ENCODE measurements at places on chromosomes 7 and 10. TPM values are rescaled to one million over a fixed set of nuclear protein-coding genes. Genes with fewer than 3 reads are reported as not detected.

GRCh38 chr10:61120805-61121204 is 176.8 kb upstream of the RHOBTB1 start:
- DNase-seq, result no peak

DNA sequence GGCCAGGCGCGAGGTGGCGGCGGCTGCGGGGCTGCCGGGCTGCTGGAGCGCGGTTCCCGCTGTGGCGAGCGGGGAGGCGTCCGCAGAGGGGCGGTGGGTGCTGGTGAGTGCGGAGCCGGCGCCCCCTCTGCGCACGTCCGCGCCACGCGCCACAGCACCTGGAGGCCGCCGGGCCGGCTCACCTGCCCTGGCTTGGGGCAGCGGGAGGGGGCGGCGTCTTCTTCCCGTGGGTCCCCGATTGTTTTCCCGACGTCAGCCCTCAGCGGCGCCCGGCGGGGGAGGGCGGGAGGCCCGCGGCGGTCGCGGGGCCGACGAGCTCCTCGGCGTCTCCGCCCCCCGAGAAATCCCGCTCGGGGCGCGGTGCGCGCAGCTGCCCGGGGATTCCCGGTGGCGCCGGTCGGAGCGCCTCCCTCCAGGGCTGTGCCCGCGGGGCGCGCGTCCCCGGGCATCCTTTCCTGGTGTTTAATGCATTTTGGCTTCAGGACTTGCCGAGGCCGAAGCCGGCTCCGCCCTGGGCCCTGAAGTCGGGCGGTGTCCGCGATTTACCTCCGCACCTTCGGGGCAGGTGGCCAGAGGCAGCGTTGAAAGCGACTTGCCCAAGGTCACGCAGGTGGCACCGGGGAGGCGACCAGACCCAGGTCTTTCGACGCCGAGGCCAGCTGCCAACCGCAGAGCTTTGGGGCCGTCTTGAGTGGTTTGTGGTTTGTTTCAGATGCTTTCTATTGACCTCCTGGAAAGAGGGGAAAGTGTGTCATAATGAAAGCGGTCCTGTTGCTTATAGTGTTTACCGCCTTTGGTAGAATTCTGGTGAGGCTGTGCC is 561 bp downstream of the PLEKHA1 start:
- DNase-seq, result peak; percentile 87

DNA sequence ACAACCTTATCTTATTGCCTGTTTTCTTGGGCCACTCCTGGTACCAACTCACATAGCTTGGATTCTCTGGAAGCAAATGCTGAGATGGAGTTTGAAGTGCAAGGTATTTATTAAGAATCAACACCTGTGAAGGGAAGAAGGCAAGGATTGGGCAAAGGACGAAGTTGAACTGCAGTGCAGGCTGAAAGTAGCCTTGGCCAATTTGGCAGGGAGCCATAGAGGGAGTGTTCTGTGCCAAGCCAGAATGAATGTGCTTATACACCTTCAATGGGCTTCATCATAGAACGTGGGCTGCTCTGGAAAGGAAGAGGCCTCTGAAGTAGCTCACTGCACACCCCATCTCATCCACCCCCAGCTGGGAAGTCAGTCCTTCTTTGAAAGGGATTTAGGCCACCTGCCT is 79.8 kb upstream of the IFRD1 start:
- no peak for DNase-seq

DNA sequence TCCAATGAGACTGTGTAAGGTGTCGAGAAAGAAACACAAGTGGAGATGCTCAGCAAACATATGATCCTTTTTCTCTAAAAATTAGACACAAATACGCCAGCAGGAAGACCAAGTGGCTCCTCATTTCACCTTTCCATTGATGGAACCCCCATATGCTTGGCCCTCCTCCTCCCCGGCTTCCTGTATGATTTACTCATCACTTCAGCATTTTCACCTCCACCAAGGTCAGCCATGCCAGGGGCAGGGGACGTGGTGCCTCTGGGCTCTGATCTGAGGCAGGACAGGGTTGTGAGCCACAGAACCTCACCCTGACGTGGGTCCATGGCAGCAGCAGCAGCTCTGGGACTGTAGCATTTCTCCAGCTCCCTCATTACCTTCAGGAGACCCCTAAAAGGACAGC is 116.8 kb upstream of the PFKP start:
- DNase-seq, result no peak

Gene RNF133
- total RNA-seq, result 1.2 TPM

Gene KCND2
- 0.61 TPM for total RNA-seq

Gene ITIH5
- total RNA-seq, result 10.5 TPM

DNA sequence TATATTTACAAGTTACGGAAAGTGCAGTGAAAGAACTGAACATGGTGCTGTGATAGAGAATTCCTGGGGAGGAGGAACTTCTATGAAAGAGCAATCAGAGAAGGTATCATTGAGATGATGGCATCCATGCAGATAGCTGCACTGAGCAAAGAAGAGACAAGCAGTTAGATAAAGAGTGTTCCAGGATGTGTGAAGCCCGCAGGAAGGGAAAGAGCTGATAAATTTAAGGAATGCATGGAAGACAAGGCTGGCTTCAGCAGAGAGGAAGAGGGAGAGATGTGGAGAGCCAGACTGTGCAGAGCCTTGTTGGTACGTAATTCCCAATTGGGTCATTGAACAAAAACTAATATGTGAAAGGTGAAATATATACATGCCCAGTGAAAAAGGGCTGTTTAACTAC is 538.9 kb downstream of the INHBA start:
- DNase-seq, result no peak

DNA sequence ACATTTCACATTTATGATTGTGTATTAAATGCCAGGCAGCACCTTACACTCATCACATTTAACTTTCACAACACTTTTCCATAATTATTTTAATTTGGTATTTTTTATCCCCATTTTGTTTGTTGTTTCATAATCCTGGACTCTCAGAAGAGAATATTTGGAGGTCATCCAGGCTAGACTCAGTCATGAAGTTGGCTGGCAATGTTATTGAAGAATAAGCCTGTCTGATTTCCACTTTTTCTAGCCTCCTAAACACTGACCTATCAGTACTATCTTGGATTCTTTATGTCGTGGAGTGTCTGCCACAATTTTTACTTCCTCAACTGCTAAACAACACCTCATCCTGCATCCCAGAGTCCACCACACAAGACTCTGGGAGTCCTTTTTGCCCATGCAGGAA is 372.3 kb upstream of the NRP1 start:
- no peak for DNase-seq

DNA sequence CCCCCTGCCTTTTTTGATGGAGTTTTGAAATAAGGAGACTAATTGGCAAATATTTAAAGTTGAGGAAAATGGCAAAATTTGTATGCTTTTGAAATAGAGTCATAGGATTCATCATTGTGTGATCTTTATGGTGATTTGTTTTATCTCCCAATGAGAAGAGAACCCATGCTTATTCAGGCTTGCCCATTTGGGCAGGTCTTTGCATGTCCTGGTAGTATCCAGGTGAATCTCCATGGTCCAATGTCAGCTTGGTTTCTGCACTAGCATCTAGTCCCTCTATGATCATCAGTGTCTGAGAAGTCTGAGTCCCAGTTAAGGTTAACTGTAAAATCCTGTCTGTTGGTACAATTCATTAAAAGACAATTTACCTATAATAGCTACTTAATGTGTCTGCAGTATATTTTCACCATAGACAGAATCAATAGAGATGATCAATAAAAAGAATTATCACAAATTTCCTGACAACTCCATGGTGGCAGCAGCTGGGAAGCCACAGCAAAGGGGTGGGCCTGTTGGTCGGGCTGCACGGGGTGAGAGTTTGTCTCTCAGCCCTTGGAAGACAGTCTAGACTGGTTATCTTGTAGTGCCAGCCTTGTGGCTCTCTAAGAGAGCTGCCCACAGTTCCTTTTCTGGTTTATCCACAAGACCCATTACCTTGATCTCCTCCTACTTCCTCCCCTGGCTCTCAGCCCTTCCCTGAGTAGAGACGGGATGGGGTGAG is 22.2 kb upstream of the BMPER start:
- no peak for DNase-seq

Gene GAD2
- not detected for total RNA-seq

- no peak for DNase-seq
These were observed 649.2 kb downstream of the SORCS1 start for GRCh38 chr10:106515206-106515790.

DNA sequence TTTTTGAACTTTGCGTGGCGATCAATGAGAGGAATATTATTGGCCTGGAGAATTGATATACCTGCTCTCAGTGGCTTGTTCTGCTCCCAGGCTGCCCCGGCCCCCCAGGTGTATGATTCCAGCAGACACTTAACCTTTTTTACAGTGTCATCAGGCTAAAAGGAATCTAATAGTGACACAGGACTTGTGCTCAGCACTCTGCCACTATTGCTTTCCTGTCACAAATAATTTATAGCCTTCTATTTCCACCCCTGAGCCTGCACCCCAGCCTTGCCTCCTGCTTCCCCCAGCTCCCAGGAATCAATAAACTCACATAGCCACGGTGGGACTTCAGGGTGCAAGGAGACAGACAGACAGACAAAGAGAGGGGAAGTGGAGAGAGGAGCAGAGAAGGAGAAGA is 28.3 kb downstream of the PAX2 start:
- no peak for DNase-seq

DNA sequence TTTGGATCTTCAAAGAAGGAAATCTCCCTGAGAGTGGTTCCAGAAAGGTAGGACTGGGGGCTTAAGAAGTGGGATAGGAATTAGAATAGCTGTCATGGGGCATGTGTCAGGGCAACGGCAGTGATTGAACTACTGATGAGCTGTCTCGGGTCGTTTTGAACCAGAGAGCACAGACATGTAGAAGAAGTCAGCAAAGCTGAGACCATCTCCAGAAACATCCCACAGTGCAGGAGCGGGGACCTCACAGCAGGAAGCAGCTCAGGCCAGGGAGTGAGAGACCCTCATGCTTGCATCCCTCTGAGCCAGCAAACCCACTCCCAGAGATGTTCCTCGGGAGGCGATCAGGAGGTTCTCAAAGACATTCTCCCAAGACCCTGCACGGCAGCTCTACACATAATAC is 60.1 kb downstream of the AOC1 start:
- DNase-seq, result no peak

- DNase-seq, result no peak
These were observed 59.8 kb downstream of the ARID5B start for GRCh38 chr10:61961278-61961677.

DNA sequence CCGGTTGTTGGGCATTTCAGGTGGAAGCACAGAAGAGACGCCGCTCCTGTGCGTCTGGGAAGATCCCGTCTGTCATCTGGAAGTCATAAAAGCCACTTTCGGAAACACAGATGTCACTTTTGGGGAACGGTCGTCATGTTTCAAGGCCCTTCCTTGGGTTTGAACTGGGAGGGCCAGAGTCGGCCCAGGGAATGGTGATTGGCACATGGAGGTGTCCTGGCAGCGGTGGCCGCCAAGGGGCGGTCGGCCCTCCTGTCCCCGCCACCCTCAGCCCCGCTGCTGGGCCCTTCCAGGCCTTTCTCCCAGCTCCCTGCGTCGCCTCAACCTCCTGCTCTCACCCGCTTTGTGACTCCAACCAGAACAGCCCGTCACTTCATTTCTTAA is 115.2 kb upstream of the SFMBT2 start:
- DNase-seq, result no peak

DNA sequence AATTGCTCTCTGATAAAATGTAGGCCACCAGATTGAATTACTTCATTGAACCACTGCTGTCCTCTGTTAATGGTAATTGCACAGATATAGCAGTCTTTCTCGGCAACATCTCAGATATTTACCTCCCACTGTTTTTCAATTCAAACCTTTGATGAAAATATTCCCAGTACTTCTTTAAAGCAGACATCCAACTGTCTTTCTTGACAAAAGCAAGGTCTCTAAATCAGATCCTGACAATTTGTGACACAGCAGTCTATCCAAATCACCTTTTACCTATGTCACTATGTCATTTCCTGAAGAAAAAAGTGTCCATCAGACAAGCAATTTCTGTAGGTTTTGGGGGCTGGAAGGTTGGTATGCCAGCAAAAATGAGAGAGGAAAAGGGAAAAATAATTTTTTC is 555.7 kb downstream of the AUTS2 start:
- no peak for DNase-seq

DNA sequence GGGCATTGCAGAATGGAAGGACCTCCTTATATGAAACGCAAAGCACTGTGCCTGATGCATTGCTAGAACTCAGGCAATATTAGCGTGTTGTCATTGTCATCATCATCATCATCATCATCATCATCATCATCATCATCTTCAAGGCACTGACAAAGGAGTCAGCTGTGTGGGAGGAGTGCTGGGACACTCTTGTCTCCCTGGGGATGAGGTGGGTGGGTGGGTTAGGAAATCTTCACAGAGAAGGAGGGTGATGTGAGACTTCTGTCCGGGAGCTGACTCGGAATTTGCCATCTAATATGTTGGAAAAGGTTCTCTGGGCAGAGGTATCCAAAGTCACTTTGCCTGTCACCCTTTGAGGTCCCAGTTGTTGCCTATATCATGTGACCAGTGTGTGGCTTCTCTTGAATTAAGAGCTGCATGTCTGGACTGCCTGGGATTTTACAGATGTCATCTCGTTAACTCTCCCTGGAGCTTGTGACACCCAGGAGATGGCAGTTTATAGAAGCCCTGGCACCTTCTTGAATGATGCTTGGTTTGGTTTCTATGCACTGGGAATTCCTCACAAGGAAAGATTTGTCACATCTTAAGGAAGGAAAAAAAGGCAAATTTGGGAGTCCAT is 7.1 kb downstream of the HTRA1 start:
- no peak for DNase-seq

- DNase-seq, result no peak
These were observed 1.5 kb downstream of the PON1 start for GRCh38 chr7:95322854-95323253.

Gene LRRC61
- total RNA-seq, result 10.2 TPM

Gene ATRNL1
- 0.93 TPM for total RNA-seq

DNA sequence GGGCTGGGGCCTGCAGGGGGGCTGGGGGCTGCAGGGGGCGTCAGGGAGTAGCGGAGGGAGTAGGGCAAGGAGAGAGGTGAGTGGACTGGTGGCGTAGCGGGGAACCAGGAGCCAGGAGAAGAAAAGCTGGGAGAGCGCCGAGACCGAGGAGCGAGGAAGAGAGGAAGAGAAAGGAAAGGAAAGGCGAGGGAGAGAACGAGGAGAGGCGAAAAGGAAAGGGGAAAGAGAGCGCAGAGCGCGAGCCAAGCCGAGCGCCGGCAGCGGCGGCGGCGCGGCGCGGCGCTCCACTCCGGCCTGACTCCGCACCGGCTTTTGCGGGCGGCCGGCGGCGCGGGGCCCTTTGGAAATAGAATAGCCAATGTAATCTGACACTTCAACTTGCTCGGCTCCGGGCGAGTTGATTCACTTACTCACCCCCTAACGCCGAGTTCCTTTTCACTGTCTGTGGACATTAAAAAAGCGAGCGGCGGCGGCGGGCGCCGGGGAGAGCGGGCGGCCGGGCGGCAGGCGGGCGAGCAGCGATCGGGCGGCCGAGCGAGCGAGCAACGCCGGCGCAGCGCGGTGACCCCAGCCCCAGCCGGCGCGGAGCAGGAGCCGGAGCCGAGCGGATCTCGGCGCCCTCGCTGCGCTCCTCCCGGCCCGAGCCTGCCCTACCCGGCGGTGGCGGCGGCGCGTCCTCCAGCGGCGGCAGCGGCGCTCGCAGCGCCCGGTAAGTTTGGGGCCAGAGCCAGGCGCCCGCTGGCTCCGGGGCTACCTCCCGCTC is at the start of gene ZMIZ1:
Gene ZMIZ1, plus strand, starts transcription at position 405 of the 763 bp plus-strand sequence. CDS start 132,667 bp downstream, outside the sequence.
- peak; percentile 93 for DNase-seq

Gene PDSS1
- total RNA-seq, result 6.2 TPM

Gene FXYD4
- 1.1 TPM for total RNA-seq

Data from upper lobe of right lung (tissue), 1 donor.